GM12892 (cell line): ENCODE measurements at places on chromosomes 16 and 17.

DNA sequence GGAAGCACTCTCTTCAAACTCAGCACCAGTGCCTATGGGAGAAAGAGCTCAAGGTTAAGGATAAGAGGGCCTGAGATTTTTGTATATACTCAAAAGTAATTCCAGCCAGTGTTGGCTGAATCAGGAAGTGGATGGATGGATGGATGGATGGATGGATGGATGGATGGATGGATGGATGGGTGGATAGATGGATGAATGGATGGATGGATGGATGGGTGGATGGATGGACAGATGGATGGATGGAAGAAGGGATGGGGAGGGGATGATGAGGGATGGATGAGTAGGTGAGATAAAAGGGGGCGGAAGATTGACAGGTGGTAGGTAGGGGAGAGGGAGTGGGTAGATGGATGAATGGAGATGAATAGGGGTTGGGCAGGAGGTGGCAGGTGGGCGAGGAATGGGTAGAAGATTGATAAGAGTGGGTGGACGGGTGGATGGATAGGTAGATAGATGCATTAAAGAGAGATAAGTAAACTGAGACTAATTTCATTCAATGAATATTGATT, 4.1 kb downstream of the CX3CL1 start:
- no peak for DNase-seq

DNA sequence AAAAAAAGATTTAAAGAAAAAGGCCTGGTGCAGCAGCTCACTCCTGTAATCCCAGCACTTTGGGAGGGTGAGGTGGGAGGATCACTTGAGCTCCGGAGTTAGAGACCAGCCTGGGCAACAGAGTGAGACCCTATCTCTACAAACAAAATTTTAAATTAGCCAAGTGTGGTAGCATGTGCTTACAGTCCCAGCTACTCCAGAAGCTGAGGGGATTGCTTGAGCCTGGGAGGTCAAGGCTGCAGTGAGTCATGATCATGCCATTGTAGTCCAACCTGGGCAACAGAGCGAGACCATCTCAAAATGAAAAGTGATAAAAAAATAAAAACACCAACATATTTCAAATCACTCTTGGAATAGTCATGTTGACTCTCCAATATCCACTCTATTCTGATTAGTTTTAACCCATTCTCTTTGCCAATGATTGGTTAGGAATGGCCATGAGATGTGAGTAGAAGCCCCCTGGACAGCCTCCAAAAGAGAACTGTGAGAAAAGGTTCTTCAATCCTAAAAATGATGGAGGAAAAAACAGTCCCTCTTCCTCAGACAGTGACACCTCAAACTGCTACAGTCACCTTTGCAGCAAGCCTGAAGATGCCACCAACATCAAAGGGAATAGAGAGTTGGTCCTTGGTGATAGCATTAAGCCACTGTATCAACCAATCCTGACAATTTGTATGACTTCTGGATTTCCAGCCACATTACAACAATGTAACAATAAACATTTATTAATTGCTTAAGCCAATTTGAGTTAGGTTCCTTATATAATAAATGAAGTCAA, 2.9 kb upstream of the KANSL1 start:
- no peak for DNase-seq

DNA sequence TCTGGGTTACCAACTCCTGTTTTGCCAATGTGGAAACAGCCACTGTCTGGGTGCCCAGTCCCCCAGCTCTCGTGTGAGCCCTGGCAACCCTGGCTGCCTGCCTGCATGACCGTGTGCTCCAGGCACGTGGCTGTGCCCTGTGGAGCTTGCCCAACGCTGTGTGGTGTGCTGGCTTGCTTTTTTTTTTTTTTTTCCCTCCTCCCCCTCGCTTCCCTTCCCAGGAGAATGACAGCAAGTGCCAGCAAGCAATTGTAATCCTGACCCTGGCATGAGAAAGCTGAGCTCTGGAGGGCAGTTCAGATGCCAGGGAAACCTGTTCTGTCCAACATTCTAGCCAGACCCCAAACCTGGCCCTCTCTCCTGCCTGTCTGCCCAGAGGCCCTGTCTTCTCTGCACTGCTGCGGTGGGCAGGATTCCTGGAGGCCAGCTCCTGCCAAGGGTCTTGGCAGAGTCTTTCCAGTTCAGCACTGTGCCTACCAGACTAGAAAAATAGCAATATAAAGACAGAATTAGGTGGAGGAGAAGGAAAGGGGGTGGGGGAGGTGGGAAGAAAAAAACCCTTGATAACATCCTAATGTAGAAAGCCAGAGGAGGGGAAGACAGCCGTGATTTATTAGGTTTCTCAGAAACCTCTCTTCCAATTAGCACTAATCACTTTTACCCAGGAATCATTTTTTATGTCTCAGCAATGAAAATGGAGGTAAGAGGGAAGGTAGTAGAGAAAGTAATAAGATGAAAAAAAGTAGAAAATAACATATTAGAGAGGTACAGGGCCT, 9.0 kb downstream of the HLF start:
- no peak for DNase-seq

DNA sequence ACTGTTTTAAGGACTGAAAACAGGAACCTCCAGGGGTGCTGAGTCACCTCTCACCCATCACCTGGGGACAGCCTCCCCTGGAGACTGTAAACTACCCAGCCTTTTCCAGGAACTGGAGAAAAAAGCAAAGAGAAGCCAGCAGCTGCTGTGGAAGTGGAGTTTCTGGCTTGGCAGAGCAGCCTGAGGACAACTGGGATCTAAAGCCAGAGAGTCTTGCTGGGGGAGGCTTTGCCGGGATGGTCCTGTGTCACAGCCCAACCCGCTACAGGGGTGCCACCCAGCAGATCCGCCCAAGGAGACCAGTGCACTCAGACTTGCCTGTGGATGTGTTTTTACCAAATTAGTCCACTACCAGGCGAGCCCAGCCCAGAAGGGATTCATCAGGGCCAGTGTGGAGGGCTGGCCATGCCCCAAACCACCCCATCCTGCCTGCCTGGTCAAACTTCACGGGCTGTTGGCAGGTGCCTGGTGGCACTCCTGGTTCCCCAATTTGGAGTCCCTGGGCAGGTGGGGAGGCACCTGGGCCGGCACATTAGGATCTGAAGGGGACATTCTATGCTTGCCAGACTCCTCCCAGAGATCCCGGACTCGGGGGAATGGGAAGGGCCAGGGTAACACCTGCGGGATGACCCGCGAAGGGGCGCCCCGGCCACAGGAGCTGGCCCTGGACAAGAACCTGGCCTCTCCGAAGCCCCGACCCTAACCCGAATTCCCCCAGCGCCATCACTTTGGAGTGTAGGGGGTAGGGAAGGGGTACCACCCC, 771 bp downstream of the MSRB1 start:
- no peak for DNase-seq

GRCh38 chr16:77951788-77952187, 70.6 kb upstream of the CLEC3A start:
- DNase-seq: no peak

- DNase-seq: no peak
Measured at GRCh38 chr17:50805486-50805885, 29.9 kb upstream of the WFIKKN2 start.

GRCh38 chr16:12240036-12240435, 263.5 kb downstream of the SNX29 start:
- DNase-seq: no peak

GRCh38 chr17:17252149-17252661, 15.2 kb upstream of the FLCN start:
- no peak for DNase-seq

- peak; percentile 81 for DNase-seq
Measured at GRCh38 chr17:83119987-83120864, 40.8 kb downstream of the METRNL start.

- DNase-seq: no peak
Measured at GRCh38 chr16:5885521-5885920, 787.9 kb upstream of the EEF2KMT start.

- no peak for DNase-seq
Measured at GRCh38 chr17:14019186-14019956, 49.9 kb upstream of the COX10 start.

- DNase-seq: no peak
Measured at GRCh38 chr17:31130286-31131224, 35.8 kb downstream of the NF1 start.

- DNase-seq: no peak
Measured at GRCh38 chr17:66964930-66965800, 658 bp downstream of the CACNG4 start.

- no peak for DNase-seq
Measured at GRCh38 chr17:46135879-46136563, 57.2 kb downstream of the KANSL1 start.

GRCh38 chr17:68255731-68256538, 8.1 kb downstream of the AMZ2 start:
- no peak for DNase-seq

DNA sequence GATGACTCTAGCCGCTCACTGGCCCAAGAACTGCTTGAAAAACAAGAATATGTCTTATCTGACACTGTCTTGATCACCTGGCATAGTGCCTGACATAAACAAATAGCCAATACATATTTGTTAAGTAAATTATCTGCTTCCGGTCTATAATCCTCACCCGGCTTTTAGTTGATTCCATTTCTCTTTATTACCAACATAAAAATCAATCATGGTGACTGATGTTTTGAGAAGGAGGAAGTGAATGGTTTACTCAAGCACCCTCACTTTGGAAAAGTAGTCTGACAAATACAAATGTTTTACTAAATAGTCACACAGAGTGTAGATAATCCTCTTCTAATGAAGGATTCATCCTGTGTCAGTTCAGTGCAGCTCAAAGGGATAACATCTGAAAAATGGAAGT, 47.0 kb downstream of the SKAP1 start:
- DNase-seq: no peak

- no peak for DNase-seq
Measured at GRCh38 chr16:28117168-28117565, 53.7 kb upstream of the GSG1L start.

- peak; percentile 95 for DNase-seq
Measured at GRCh38 chr16:89860747-89861304, 12.6 kb upstream of the TCF25 start.

GRCh38 chr17:20999044-20999573, 43.7 kb downstream of the USP22 start:
- no peak for DNase-seq

GRCh38 chr16:74585846-74586443, 21.0 kb downstream of the GLG1 start:
- no peak for DNase-seq

DNA sequence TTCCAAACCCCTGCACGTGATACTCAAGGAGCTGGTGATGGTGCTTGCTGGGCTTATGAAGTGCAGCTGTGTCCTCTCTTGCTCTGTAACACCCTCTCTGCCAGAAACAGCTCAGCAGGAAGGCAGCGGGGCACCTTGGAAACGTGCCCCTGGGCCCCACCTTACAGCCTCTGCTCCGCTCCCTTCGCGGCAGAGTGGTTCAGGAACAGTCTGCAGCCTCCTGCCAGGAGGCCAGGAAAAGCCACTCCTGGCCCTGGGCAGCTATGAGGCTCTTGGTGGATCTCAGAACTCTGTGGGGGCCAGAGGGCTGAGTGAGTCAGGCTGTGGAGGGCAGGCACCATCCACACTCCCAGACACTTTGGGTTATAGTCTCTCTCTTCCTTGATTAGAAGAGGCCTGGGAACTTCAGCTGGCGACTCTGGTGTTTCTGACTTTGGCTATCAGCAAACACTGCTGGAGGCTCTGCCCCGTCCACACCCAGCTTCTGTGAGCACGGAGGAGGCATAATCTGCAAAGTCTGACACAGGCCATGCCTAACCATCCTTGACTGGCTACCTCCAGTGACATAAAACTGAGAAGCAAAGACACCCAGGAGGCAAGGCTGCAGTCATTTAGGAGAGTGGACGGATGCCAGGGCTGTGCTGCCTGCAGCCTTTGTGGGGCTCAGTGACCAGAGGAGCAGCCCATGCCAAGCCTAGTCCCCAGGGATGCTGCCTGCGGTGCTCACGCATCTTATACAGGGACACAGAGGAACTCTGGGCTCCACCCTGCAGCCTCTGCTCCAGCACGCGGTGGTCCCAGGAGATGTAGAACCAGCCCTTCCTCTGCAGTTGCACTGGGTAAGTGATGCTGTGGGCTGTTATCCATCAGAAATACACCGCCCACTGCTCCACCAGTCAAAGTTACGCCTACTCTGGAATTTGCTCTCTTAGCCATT, 65.3 kb downstream of the METRNL start:
- no peak for DNase-seq

DNA sequence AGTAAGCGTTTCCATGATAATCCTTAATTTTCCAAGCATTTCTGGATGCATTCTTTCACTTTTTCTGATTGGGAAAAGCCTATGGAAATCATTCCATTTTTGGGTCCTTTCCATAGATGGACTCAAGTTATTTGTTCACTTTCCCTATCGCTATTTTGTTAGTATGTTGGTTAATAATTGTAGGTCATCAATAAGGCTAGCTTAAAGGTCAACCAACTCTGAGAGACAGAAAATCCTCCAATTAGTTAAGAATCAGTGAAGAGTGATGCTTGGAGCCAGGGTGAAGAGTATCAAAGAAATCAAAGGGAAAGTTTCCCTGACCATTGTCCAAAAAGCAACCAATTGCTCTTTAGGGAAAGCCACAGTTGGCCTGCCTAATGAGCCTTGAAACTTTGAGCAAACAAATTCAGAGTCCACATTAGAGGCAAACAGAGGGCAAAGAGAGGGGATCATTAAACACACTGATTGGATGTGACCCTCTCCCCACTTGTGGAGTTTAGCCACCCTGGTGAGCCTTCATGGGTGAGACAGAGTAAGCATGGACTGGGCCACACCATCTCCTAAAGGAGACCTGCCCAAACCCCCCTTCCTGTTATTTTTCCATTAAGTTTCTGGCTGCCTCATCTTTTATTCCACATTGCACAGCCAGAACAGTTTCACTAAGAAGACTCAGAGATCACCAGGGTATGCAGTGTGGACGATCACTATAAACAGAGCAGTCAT, 133.4 kb upstream of the DYNLRB2 start:
- no peak for DNase-seq

- no peak for DNase-seq
Measured at GRCh38 chr17:6870841-6871240, 39.3 kb upstream of the TEKT1 start.

GRCh38 chr16:55470533-55471371, 8.2 kb upstream of the MMP2 start:
- DNase-seq: no peak

DNA sequence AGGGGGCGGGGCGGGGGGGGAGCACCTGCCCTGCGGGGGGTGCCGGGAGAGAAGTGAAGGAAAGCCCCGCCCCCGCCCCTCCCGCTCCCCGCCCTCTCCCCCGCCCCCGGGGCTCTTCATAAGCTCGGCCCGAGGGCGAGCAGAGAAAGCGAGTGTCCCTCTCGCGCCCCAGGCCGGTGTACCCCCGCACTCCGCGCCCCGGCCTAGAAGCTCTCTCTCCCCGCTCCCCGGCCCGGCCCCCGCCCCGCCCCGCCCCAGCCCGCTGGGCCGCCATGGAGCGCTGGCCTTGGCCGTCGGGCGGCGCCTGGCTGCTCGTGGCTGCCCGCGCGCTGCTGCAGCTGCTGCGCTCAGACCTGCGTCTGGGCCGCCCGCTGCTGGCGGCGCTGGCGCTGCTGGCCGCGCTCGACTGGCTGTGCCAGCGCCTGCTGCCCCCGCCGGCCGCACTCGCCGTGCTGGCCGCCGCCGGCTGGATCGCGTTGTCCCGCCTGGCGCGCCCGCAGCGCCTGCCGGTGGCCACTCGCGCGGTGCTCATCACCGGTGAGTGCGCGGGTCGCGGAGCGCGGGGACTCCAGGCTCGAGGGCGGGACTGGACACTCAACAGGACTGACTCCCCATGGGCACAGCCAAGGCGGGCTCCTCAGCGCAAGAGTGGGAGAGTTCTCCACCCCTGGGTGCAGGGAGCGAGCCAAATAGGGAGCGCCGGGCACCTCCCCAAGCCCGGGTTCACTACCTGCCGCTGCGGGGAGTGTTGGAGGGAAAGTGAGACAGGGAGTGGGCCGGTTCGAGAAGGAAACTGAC, at the start of gene HSD11B2:
TSS of gene HSD11B2 (plus strand) at position 145 of the 798 bp plus-strand sequence. CDS start at position 273, 128 bp downstream.
- no peak for DNase-seq
